Fibroblast of the conjunctiva (primary cell): ENCODE measurements at places on chromosomes 6 and 20.

GRCh38 chr20:41783423-41784208, 165.4 kb upstream of the CHD6 start:
- no peak for DNase-seq

- DNase-seq: no peak
Observed at GRCh38 chr20:10651227-10651990, 22.4 kb downstream of the JAG1 start.

GRCh38 chr20:24684421-24684871, 215.0 kb downstream of the SYNDIG1 start:
- no peak for DNase-seq

DNA sequence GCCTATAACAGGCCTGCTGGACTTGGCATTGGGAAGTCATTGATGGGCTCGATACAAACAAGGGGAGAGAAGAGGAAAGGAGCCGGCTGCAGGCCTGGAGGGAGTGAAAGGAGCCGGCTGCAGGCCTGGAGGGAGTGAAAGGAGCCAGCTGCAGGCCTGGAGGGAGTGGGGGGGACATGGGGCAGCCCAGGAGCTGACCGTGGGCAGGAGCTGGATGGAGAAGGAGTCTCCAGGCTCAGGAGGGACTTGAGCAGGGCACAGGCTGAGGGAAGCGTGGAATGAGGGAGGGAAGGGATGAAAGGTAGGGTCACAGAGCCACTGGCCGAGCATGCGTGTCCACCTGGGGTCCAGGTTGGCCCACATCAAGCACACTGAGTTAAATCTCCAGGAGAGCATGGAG, 32.0 kb downstream of the RPP40 start:
- DNase-seq: no peak

DNA sequence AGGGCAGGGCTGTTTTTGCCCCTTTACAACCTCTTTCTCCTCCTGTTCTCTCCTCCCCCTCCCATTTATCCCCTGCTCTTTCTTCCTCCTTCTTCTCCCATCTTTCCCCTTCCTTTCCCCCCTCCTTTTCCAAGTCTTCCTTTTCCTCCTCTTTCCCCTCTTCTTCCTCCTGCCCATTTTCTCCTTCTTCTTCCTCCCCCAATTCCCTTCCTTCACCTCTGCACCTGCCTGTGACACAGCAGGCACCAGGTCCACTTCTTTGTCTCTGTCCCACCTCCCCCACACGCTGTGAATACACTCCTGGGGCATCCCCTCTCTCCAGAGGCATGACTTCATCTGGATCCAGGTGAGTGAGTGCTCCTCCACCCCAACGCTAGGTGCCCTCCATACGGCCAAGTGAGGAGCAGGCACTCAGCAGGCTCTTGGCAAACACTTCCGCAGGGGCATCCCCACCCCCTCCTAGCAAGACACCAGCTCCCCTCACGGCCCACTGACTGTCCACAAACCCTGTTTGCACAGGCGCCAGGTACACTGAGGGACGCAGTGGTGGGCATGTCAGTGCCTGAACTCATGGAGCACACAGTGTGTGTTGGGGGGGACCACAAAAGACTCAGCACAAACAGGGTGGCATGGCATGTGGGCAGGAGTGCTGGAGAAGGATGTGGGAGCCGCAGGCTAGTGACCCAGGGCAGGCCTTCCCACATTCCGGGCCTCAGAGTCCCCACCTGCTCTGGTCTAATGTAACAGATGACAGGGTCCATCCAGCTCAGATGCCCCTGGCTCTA, 10.7 kb upstream of the TLDC2 start:
- DNase-seq: no peak

DNA sequence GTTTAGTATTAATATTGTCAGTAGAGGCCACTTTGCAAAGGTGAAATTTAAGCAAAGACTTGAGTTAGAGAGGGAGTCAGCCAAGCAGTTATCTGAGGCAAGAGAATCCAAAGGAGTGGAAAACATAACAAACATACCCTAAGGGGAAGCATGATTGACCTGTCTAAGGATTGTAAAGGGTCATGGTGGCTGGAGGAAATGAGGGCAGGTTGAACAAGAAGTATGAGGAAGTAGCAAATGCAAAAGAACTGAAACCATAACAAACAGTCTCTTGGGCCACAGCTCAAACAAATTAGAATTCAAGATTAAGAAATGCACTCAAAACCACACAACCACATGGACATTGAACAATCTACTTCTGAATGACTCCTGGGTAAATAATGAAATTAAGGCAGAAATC, 103.2 kb downstream of the FBXO5 start:
- DNase-seq: no peak

- no peak for DNase-seq
Observed at GRCh38 chr6:82000551-82000950, 247.0 kb downstream of the IBTK start.

- no peak for DNase-seq
Observed at GRCh38 chr6:66578362-66578761, 871.3 kb upstream of the EYS start.

DNA sequence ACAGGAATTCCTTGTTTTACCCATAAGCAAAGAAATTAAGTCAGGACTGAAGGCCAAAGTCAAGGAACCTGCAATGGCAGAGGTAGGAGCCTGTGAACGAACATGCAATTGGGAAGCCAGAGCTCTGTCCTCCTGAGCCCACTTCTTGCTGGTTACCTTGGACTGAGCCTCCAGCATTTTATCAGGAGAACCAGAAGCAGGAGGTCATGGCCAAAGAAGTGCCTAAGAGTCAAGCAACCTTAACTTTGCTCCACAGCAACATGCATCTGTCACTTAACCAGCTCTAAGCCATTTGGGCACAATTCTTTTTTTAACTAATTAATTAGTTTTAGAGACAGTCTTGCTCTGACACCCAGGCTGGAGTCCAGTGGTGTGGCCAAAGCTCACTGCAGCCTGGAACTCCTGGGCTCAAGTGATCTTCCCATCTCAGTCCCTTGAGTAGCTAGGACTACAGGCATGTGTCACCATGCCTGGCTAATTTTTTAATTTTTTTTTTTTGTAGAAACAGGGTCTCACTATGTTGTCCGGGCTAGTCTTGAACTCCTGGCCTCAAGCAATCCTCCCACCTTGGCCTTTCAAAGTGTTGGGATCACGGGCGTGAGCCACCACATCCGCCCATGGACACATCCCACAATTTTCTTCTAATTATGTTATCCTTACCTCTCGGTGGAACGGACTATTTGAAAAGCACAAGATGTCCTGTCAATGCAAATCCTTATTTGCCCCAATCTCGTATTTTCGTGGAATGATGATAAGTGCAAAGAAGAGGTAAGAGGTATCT, 334.2 kb downstream of the CD83 start:
- no peak for DNase-seq

DNA sequence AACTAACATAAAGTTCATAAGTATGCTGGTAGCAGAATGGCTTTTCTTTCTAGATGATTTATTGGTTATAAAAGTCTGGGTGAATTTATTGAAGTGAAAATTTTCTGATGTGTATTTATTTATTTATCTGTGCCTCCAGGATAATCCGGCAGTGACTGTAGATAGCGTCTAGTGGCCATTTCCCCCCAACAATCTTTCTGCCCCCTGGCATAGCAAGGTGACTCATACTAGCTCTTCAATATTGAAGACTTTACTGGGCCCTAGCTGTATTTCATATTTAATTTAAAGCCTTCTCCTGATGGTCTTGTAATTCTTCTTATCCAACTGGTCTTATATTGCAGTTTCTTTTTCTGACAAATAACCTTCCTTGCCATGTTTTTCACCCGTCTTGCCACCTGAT, 154.1 kb upstream of the SGK1 start:
- DNase-seq: no peak

- no peak for DNase-seq
Observed at GRCh38 chr6:106287215-106287614, 38.3 kb downstream of the ATG5 start.

GRCh38 chr20:24820345-24820744, 128.7 kb upstream of the CST7 start:
- DNase-seq: no peak

GRCh38 chr6:108993876-108994275, 100.8 kb downstream of the SESN1 start:
- no peak for DNase-seq

DNA sequence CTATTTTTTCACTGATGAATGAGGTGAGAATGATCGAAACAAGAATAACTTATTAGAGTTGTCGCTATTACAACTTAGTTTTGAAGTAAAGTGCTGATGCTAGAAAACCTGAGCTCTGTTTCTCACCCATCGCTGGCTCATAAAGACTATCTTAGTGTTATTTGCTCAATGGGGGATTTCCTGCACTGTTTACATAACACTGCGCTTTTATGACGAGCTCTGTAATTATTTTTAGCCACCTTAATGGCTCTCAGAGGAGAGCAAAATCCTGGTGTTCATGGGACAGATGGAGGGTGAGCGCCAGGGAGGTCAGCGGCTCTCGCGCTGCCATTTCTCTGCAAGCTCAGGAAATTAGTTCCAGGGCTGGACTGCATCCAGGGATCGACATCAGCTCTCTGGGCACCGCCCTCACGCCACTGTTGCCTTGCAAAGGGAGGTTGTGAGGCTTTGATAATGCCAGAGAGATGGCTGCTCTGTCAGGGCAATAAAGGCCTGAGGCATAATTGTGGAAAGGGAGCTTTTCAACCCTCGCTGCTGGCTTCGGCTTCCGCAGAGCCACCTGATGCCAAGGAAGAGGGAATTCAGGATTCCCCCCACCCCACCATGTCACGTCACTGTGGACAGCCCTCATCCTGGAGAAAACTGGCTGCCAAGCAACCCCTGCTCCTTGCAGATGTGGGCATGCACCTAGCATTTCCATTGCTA, 72.0 kb downstream of the DACT2 start:
- DNase-seq: no peak

GRCh38 chr6:139679516-139680179, 305.2 kb upstream of the CITED2 start:
- no peak for DNase-seq

DNA sequence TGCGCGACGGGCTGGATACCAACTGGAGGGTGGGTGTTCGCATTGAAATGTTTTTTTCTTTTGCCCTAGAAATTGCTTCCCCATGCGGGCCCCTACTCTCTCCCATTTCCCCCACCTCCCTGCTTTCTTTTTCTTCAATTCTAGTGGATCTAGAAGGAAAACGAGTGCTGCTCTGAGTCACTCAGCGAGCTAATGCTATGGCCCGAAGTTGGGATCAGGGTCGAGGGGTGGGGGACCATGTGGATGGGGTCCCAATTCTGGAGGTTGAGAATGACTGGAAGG, 71.5 kb downstream of the SOX4 start:
- no peak for DNase-seq

DNA sequence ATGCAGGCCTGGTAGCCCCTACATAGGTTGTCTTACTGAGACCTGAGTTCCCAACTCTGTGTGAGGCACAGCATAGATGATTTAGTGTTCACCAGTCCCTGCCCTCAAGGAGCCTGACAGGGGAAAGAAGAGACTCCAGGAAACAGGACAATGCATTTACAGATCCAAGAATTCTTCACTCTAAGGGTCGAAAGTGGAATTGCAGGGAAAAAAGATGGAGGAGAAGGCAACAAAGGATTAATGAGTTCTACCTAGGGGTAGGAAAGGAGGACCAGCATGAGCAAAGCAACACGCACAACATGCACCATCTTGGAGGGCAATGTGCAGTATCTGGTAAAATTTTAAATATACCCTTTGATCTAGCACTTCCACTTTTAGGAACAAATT, 5.9 kb downstream of the SPAG4 start:
- DNase-seq: no peak

- peak; percentile 91 for DNase-seq
Observed at GRCh38 chr6:25173951-25174474, 105.2 kb upstream of the CARMIL1 start.

DNA sequence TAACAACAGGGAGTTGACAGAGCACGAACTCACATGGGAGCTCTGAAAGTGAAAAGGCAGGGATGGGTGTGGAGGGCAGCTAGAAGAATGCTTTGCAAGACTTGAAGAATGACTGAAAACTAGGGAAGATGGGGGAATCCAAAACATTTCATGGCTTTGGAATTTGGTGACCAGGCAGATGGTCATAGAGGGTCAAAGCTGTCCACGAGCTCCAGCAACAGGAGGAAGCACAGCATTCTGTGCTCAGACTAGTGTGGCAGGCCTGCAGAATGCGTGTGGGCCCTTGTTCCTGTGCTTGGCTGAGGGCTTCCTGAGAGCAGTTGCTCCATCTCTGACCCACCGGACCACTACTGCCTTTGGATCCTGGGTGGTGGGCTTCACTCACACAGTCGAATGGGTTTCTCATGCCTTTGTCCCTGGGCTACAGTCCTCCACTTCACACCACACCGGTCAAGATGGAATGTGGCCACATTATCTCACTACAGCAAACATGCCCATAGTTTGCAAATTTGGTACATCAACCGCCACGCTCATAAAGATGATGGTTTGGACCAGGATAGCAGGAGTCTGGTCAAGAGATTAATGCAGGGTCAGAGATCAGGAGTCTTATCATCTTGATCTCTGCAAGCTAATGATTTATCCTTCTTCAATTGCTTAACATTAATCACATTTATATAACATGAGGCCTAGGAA, 100.7 kb downstream of the SGK1 start:
- DNase-seq: no peak

DNA sequence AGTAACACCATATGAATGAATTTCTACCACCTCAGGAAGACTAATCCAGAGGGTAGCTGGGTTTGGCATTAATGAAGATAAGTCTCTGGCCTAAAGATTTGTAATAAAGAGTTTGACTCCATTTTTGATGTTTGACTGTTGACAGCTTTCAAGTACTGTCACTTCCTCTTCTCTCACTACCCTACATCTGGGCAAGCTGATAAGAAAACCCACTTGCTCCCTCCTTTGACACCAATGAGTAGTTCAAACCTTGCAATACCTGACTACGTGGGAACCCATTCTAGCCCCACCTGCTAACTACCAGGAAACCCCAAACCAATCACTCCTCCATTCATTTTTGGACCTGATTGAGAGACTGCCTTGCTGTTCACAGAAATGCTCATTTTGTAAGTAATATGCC, 621.5 kb downstream of the TENT5A start:
- DNase-seq: no peak

- no peak for DNase-seq
Observed at GRCh38 chr6:154457046-154457713, 53.3 kb downstream of the CNKSR3 start.

DNA sequence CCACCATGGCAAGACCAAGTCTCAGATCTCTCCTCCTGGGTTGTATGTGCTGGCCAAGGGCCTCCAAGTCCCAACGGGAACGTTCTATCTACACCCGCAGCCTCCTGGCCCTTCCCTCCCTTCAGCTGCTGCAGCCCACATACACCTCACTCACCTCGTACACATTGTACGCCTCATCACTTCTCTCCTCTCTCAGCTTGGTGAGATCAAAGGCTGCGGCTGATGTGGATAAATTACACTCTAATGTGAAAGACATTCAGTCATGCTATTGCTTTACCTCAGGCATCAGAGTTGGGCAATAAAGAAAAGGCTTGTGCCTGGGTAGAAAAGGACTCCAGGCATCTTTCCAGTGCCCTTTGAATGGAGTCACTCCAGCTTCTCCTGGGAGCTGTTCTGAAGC, 135.3 kb upstream of the FOXQ1 start:
- no peak for DNase-seq

GRCh38 chr6:87174078-87174579, 18.8 kb downstream of the ZNF292 start:
- no peak for DNase-seq

GRCh38 chr6:39420300-39421265, 98.1 kb upstream of the KCNK16 start:
- no peak for DNase-seq
